NCI-H1436 treated with DMSO at 0.1 percent for 48 hours (cell line): ENCODE measurements at places on chromosomes 4 and X.

DNA sequence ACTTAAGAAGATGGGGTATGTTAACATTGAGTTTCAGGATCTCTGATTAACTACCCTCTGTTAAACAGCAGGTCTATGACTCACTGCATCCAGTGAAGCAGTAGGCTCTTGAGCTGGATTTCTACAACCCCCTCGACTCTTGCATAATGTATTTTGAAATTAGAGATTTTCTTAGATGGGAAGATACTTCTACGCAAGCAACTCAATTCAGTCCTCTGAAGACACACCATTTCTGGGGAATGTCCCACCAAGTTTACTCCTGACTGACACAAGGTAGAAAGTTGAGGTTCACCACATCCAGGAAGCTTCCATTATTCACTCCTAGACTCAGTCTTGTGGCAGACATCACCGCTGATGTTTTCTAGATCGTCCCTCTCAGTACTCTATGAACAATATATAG, 12.9 kb downstream of the PALLD start:
- DNase-seq: no peak

- no peak for DNase-seq
Observed at GRCh38 chr4:181176306-181176705, 1066.9 kb upstream of the TENM3 start.

DNA sequence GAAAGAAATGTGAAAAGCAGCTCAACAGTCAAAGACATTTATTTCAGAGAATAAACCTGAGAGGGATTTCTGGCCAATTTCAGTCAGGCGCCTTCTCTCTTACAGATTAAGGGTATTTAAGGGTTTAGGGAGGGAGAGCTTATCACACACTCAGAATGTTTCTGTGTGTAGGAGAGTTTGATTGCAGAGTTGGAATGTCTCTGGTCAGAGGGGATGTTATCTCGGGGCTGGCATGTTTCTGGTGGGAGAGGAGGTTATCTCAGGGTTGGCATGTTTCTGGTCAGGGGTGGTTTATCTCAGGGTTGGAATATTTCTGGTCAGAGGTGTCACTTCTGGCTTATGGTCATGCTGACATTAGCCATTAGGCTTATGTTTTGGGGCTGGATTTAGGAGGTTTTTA, 1920.5 kb upstream of the PCDH7 start:
- DNase-seq: no peak

DNA sequence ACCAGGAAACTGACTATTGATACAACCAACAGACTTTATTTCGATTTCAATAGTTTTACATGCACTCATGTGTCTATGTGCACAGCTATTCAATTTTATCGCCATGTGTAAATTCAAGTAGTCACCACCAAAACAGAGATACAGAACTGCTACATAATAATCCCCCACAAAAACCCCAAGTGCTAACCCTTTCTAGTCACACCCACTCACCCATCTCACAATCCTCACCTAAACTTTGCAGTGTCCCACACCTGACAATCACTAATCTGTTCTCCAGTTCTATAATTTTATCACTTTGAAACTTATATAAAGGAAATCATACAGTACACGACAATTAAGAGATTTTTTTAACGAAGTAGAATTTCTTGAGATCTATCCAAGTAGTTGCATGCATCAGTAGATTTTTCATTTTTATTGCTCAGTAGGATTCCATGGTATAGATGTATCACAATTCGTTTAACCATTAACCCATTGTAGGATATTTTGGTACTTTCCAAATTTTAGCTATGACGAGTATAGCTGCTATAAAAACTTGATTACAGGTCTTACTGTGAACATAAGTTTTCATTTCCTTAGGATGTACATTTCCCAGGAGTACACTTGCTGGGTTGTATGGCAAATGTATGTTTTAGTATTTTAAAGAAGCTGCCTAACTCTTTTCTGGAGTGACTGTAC, 85.9 kb downstream of the CASK start:
- no peak for DNase-seq

- no peak for DNase-seq
Observed at GRCh38 chr4:77538574-77539157, 67.0 kb upstream of the CXCL13 start.

DNA sequence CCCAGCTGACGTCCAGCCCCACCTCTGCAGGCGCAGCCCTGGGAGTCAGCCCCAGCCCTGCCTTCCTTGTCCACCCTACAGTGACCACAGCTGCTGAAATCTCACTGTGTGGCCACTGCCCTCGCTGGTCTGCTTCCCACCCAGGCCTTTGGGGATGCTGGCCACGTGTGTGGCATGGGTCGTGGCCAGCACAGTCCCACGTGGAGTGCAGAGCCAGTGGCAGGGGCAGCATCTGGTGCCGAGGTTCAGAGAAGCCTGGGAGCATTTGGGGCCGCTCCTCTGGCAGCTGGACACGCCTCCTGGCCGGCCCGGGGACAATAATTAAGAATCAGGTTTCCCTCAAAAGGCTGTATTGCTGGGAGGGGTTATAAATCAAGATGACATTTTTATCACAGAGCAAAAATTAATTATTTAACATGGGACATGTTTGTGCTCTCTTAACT, 92.1 kb downstream of the HMX1 start:
- no peak for DNase-seq

DNA sequence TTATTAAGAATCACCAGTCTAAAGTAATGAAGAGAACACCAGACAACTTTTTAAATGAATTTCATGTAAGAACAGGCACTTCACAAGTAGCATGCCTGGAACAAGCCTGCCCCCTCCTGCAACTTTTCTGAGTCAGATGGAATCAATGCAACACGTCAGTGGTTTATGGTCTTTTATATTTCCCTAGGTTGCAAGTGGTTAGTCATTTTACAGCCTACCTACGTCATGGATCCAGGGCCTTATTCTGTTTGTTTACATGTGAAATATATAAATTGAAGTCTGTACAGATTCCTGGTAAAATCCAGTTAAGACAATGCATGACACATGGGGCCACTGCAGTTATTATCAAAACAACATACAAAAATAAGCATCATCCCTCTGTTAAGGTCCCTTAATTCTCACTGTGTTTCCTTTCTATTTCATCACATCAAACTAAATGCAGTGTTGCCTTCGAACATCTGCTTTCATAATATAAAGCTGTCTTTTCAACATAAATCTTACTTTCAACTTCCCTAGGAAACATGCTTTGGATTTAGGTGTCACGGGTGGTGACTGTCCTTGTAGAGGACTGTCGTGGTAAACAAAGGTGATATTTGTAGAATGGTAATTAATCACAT, 309.3 kb downstream of the FRMPD4 start:
- no peak for DNase-seq

- peak; percentile 11 for DNase-seq
Observed at GRCh38 chr4:81378386-81378785, 93.3 kb downstream of the RASGEF1B start.

GRCh38 chr4:87848622-87849351, 16.0 kb downstream of the MEPE start:
- DNase-seq: peak; percentile 4

- DNase-seq: no peak
Observed at GRCh38 chr4:7041801-7042502, 1.2 kb upstream of the TADA2B start.

GRCh38 chrX:37986893-37987292, 19.5 kb upstream of the SYTL5 start:
- DNase-seq: no peak

- DNase-seq: no peak
Observed at GRCh38 chr4:135497563-135498152, 1296.1 kb upstream of the PABPC4L start.

GRCh38 chr4:26763063-26763462, 97.6 kb upstream of the STIM2 start:
- no peak for DNase-seq

DNA sequence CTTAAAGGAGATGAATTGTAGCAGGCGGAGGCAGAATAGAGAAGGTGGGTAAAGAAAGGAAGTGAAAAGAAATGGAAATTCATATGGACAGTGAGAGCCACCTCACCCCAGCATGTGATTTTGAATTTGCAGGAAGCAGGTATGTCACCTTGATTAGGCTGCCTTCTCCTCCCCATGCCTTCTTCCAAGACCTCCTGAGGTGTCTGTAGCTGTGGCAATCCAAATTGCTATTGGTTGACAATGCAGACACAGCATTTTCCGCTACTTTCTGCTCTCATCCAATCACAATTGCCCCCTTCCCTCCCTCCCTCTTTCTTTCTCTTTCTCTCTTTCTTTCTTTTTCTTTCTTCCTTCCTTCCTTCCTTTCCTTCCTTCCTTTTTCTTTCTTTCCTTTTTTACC, 38.5 kb downstream of the RAB33B start:
- no peak for DNase-seq

GRCh38 chrX:136639506-136640176, 8.3 kb upstream of the CD40LG start:
- DNase-seq: no peak

DNA sequence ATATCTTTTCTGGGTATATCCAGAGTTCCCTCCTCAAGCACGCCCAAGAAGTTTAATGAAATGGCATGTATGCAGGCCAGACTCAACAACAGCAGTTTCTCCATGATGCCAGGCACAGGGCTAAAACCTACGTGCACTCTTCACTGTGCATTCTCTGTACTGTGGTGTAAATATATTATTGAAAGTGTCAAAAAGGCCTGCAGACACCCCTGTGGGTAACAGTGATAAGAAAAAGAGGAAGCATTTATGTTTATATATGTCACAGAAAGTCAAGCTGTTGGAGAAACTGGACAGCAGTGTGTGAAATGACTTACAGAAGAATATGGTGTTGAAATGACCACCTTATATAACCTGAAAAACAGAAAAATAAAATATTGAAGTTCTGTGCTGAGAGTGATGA, 29.6 kb upstream of the DCAF8L1 start:
- DNase-seq: no peak

DNA sequence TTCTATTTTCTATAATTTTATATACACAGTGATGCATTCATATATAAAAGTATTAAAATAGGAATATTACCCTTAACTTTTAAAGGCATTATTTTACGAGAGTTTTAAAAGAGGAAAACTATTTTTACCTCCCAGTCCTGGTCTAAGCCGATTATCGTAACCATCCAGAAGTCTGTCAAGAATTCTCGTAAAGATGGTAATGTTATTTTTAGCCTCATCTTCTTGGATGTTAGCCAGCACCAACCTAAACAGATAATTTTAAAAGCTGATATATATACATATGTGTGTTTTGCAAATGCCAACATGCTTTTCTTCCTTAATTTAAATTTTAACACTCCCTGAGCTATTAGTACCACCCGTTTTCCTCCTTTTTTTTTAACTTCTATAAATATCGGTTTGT, 4.0 kb downstream of the GABRA2 start:
- DNase-seq: no peak

DNA sequence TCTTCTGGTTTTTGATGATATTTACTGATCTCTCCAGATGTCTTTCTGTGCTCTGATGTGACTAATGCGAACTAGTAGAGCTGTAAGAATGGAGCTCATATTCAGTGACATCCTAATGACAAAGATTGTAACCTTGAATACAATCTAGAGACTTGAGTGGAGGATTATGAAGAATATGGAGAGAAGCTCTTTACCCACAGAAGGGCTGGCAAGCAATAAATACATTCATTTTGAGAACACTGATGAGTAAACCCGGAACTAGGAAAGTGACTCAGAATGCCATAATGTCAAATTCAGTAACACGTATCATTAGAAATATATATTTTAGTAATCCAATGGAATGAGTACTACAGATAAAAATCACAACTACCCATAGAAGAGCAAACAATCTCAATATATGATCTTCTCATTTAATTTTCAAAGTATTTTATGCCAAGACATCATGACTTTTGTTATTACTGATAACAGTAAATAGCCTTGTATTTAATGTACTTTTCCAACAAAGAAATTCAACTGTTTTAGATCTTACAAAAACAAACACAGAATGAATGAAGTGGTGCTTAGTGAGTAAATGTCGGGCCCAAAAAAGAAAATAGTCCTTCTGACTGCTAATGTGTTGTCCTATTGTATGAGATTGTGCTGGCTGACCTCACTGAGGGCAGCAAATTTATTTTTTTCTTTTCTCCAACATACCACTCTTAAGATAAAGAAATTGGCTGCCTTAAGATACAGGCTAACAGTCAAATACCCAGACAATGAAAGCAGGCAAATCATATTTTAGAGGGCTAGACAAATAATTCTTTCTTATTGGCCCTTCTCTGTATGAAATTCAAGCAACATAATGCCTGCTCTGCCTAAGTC, 49.2 kb upstream of the HDAC8 start:
- DNase-seq: no peak

- DNase-seq: no peak
Observed at GRCh38 chr4:42678512-42678911, 21.6 kb upstream of the ATP8A1 start.

GRCh38 chr4:15963576-15963975, 601 bp upstream of the FGFBP2 start:
- no peak for DNase-seq

DNA sequence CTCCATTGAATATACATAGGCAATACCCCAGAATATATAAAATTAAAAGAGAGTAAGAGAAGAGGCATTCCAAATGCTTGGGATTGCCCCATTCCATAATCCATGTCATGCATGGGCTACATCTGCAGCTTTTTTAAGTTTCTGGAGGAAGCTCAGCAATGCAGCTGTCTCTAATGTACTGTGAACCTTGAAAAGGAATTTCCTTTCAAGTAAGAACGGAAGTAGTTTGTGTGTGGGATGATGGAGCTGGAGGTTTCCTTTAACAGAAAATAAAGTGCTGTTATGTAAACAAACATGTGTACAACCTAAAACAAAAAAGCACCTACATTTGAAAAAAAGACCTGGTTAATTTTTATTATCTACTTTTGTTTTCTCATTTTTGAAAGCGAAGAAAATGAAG, 303.5 kb downstream of the BMPR1B start:
- DNase-seq: no peak

DNA sequence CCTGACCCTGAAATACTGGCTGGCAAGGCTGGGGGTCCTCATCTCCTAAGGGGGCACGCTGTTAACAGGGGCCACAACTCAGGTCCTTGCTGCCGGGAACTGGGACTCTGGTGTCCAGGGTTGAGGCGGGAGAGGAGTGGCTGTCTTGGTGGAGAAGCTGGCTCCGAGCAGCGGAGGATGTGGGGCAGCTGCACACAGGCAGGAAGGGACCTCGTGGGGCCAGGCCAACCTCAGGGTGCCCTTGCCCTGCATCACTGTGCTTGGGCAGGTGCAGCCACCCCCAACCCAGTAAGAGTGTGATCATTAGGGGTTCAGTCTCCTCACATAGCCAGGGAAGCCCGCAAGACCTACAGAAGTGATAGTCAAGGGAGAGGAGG, 12.6 kb upstream of the PDE6B start:
- no peak for DNase-seq

DNA sequence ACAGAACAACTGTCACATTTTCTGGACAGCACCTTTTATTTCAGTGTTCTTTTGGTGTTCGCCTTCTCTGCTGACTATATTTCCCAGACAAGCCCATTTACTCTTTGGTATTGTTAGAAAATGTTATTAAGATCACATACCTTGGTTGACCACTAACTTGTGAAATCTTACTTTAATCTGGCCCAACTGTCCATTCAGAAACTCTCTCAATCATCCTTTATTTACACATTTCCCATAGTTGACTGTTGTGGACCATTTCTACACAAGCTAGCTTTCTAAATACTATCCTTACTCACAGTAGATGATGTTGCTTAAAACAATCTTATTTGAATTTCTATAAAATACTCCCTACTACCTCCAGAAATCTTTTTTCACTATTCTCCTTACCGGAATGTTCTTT, 64.7 kb downstream of the QRFPR start:
- no peak for DNase-seq

- DNase-seq: no peak
Observed at GRCh38 chr4:118397623-118397979, 44.8 kb upstream of the PRSS12 start.
